ENCODE measurements at places on chromosomes 12 and 14.
A peak's percentile ranks its signal among the peaks of the same experiment; 100 is the strongest.

DNA sequence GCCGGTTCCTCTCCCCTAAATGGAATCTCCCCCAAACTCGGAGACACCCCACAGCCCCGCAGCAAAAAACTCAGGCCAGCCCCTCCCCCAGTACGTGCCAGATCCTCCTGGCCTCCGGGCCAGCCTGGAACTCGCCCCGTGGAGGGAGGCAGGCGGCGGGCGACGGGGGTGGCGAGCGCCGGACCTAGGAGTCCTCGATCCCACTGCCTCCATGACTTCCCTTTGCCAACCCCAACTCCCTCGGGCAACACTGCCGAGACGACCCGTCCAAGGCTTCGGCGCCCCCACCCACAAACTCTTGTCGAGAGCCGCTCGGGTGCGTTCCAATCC lies 400 bp downstream of the ADCY6 start:
- no peak for DNase-seq

DNA sequence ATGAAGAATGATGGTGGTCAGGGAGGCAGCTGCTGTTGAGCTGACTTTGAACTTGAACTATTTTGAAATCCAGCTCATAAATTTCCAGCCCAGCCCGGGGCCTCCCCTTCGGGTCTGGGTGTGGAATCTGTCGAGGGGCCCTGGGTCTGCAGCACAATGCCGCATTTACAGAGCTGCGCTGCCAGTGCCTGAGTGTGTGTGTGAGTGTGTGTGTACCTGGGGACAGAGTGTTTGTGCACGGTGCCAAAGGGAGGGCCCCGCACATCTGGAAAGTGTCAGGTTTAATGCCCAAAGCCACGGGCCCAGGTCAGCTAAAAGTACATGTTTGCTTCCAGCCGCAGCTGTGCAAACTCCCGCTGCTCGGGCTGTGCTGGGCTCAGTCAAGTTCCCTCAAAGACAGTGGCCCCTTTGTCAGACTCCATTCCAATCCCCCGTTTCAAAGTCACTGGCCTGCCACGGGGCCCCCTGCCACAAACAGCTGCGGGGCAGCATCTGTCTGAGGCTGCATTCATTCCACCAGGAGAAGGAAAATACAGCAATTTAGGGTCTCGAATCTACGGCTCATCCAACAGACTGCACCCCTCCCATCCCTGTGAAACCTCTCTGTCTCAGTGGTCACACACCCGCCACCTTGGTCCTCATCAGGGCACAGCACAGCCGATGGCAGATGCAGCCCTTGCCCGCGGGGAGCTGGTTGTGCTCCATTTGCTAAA lies 16.3 kb upstream of the RFLNA start:
- DNase-seq: no peak

DNA sequence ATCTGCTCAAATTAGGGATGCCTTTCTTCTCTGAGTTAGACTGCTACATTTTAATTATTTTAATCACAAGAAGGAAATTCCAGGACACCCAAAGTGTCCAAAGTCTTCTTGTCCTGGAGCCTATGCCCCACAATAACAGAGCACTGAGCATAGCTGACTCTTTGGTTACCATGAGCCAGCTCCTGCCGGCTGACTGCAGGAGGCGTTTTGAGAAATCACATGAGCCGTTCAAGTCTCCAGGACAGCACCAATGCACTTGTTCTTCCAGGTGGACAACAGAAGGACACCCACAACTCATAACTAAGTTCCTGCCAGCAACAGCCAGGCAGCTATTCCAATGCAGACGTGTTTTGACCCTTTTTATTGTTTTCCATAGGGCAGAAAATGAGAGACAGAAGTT lies 46.0 kb upstream of the SRSF5 start:
- no peak for DNase-seq

DNA sequence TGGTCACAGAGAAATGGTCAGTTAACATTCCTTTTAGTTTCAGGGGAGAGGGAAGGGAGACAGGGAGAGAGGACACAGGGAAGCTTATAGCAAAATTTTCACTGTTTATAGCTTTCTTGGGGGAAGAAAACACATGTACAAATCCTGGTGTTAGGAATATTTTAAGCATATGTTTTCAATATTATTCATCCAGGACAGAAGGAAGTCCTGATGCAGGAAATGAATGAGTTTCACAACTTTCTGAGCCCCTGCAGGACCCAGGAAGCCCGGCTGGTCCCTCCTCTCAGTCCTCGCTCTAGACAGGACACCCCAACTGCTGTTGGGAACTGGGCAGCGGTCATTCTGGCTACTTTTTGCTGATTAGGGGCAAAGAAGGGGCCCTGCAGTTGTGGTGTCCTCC lies 71.1 kb upstream of the ZDHHC17 start:
- DNase-seq: no peak

- DNase-seq: no peak
Observed at GRCh38 chr14:49980027-49980426, 87.1 kb downstream of the ARF6 start.

GRCh38 chr14:98103705-98104104 lies 1168.3 kb downstream of the BCL11B start:
- DNase-seq: peak; percentile 69

GRCh38 chr14:91835197-91835919 lies 32.0 kb downstream of the TC2N start:
- peak; percentile 12 for DNase-seq

Data from CD8-positive, alpha-beta memory T cell (primary cell).